ENCODE measurements at places on chromosomes 2 and 18.

- no peak for DNase-seq
Measured at GRCh38 chr18:33201509-33201926, 239.0 kb downstream of the CCDC178 start.

DNA sequence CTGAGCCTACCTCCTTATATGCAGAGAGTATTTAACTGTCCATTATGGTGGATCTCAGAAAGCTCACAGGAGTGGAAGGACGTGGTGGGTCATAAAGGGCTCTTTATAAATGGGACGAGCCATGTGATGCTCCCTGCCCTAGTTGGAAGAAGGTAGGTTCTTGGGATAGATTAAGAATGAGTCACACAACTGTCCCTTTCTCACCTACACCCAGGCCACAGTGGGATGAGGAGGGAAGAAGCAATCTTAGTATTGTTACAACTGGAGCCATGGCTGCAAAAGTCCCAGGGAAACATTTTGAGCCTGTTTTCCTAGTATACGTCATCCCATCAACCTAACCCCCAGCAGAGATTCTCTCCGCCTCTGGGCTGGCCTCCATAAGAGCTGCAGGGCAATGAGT is 229.9 kb downstream of the TTC32 start:
- no peak for DNase-seq

- no peak for DNase-seq
Measured at GRCh38 chr2:205929246-205929942, 156.6 kb downstream of the INO80D start.

- DNase-seq: no peak
Measured at GRCh38 chr2:64474636-64475035, 20.7 kb downstream of the LGALSL start.

DNA sequence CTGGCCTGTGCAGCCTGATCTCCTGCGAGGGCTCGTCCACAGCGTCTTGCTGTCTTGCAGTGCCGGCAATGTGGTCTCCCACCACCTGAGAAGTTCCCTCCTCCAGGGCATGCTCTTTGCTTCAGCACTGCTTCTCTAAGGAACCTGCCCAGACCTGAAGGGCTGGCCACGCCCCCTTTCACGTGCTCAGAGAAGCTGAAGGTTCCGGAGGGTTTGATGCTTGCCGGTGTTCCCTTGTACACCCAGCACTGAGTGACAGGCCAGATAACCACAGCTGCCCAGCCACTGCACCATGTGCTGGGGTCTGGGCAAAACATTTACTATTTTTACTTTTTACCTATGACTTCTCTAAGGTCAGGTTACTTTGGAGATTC is 1.7 kb upstream of the POLR2D start:
- no peak for DNase-seq

DNA sequence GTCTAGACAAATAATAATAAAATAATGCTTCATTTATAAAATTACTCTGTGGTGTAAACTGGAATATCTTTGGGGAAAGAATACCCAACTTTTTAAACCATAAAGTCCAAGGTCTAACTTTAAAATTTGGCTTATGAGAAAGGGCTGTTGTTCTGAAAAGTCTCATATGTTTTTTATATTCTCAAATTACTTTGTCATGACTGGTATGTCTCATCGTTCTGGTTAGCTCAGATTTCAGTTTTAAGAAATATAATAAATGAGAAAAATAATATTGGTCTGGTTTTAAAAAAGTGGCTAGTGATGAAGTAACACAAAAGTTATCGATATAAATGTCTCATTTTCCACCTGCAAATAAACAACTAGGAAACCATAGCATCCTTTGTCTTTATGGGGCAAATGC is 1658.1 kb downstream of the LRP1B start:
- no peak for DNase-seq

GRCh38 chr2:46812361-46813019 is 103.1 kb downstream of the MCFD2 start:
- DNase-seq: no peak

DNA sequence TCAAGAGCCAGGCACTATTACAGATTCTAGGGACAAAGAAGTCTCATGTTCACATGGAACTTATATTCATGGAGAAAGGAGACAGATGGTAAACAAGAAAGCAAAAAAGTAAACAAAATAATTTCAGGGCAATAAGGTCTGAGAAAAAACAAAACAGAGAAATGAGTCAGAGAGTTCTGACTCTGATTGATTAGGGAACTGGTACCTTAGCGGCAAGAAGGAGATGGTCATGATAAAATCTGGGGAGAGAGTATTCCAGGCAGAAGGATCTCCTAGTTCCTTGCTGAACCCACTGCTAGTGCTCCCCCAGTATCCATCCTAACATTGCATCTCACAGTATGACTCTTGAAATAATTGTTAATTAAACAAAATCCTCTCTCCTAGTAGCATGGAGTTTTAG is 161.8 kb upstream of the KLF7 start:
- DNase-seq: no peak

DNA sequence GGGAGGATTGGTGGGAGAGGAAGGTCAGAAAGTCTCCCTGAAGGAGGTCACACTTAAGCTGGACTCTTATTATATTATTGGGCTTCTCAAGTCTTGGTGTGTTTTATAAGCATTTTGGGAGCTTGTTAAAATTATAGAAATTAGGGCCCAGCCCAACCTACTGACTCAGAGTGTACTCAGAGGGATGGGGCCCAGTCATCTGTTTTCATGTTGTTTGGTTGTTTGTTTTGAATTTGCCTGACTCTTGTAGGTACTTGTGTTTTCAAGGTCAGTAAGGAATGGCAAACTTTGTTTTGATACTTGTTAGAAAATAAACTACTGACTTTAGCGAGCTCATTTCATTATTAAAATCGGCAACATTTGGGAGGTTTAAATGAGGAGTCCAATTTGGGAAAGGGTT is 152.0 kb downstream of the INSIG2 start:
- no peak for DNase-seq

DNA sequence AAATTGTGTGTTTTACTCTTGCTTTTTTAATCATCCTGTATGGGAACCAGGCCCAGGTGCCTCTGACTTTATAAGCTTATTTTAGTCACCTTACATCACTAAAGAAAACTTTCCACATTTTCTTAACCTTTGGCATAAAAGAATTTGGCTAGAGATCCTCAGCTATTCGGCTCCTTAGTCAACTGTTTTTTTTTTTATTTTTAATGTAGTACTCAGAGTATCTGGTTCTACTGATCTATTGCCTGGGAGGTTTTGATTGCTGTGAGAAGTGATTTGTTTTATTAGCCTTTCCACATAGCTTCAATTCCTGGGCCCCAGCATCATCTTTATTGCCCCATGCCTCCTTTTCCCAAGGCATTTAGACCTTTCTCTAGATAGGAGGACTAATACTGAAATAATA is 121.0 kb downstream of the MYO1B start:
- DNase-seq: no peak

DNA sequence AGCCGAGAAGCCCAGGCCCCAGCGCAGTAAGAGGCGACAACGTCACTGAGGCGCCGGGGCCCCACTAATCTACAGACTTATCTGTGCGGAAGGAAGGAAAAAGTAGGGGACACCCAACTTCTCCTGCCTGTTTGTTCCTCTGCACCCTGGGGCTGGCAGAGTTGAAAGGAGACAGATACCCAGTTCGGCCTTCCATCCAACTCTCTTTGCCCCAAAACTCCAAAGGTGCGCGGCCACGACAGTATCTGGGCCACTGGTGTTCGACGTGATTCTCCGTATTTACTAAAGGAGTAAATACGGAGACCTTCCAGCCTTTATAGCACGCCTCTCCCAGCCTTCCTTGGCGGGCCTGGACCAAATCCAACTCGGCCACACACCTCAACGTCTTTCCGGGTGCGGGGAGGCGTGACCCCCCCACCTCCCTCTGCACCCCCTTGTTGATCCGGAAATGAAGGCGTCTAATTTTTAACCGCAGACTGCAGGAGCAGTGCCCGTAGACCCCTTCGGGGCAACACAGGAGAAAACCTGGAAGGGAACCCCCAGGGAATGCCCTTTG is 1.6 kb downstream of the SMAD7 start:
- DNase-seq: peak; percentile 62

- DNase-seq: no peak
Measured at GRCh38 chr18:25630682-25631081, 278.7 kb upstream of the ZNF521 start.

DNA sequence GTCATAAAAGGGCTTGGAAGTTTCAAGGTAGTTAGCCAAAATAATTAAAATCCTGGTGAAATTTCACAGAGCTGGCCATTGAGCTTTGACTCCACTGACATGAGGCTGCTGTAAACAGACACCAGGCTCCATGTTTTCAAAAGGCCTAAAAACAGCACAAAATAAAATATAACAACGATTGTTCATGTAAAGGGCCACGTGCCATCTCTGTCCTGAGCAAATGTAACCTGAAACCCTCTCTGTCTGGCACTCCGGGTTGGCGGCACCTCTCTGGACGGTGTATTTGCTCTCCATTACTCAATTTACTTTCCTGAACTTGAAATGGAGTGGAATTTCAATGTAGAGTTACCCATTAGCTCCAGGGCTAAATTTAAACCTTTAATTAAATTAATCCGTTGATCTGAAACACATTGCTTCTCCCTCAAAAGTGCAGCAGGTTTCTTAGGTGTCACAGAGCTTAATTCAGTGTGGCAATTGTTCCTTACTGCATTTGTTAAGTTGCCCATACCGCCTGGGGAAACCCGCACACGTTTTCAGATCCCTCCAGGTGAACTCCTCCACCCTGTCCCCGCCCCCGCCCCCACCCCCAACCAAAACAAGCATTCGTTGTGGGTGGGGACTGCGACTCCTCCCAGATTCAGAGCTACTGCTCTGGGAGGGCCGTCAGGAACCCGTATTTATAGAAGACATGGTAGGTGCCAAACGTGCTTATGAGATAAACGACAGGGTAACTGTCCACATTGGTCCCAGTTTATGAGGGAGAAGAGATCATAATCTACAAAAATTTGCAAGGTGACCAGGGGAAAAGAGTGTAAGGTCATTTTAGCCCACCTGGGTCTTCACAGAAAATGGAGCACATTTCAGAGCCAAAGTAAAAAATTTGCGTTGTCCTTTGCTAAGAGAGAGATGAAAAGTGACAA is 1.2 kb upstream of the CABLES1 start:
- no peak for DNase-seq
